ENCODE measurements at places on chromosomes 6 and 20.

DNA sequence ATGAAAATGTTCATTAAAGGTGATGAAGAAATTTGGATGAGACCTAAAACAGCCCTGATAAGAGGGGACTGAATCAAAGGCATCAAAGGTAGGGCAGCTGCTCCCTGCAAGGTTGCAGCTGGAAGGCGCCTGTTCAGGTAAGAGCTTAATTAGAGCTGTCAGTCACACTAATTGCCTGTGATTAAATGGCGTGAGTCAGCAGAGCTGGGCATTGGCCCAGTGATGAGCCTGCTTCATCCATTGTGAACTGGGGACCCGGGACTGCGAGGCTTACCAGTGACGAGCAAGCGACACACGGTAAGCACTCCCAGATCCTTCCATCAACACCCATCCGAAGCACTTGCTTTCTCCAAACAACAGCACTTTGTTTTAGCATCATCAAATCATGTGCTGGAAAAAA is 621.5 kb upstream of the CDH4 start:
- no peak for DNase-seq

DNA sequence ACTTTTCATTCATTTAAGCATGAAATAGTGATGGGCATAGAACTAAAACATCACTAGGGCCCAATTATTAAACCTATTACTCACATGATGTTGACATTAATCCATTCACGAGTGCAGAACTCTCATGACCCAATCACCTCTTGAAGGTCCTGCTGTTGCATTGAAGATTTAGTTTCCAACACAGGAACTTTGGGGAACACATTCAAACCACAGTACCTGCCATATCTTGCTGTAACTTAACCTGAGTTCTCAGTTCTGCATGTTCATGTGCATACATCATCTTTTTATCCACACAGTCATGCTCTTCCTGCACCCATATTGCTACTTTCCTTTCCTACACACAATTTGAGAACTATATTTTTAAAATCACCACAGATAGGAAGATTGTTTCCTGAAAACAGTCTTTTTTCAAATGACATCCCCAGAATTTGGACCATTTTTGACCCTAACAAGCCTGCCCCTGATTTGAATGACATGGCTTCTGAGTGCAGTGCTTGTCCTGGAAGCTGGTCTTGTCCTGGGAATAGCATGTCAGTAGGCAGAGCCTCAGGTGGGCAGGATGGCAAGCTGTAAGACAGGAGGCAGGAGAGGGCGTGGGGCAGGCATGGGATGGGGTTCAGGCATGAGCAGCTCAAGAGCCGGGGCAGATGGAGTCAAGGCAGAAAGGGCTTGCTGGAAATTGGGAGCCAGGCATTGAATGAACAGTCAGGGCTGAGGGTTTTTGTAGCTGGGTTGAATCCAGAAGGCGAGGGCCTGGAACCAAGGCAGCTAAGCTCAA is 49.2 kb upstream of the FOXC1 start:
- no peak for DNase-seq

GRCh38 chr6:474453-475185 is 83.1 kb downstream of the IRF4 start:
- DNase-seq: peak; percentile 72

GRCh38 chr6:99614430-99615186 is 8.0 kb downstream of the PRDM13 start:
- no peak for DNase-seq

DNA sequence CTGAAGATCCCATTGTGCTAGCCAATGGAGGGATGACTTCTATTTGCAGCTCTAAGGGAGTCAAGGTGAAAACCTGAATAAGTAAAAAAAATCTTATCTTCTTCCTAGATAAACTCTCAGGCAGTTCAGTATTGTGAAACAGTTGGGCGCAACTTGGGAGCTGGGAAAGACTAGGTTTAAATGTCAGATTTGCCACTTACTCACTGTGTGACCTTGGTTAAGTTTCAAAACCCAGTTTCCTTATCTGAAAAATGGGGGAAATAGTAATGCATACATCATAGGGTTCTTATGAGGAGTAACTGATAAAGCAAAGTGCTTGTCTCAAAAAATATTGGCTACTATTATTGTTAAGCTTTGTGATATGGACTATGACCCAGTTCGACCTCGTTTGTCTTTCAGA is 88.8 kb downstream of the CD83 start:
- DNase-seq: no peak

GRCh38 chr6:147099974-147100373 is 104.2 kb upstream of the STXBP5 start:
- DNase-seq: no peak

DNA sequence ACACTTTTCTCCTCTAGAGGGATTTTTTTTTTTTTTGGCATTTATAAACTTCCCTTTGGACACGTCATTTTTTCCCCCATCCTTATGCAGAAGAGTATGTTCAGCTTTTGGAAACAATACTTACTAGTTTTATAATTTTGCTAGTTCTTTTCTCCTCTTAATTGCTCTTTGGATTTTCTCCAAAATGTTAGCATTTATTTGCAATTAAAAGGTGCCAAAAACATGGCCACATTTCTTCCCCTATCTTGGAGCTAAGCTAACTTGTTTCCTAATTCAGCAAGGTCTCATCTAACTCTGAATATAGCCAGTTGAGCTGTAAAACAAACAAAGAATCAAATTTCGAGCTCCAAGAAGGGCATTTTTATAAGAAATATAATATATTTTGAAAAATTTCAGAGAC is 39.2 kb upstream of the RNF182 start:
- DNase-seq: no peak

- no peak for DNase-seq
These were observed 378.8 kb upstream of the ARID1B start for GRCh38 chr6:156398371-156398770.

All from CD4-positive, alpha-beta T cell treated with Interleukin-2 at 100 ng/mL for 4 hours (primary cell).